ENCODE measurements at places on chromosomes 2 and 18.
A peak's percentile ranks its signal among the peaks of the same experiment; 100 is the strongest.

- no peak for DNase-seq
Measured at GRCh38 chr2:103780088-103780702, 1018.4 kb downstream of the TMEM182 start.

DNA sequence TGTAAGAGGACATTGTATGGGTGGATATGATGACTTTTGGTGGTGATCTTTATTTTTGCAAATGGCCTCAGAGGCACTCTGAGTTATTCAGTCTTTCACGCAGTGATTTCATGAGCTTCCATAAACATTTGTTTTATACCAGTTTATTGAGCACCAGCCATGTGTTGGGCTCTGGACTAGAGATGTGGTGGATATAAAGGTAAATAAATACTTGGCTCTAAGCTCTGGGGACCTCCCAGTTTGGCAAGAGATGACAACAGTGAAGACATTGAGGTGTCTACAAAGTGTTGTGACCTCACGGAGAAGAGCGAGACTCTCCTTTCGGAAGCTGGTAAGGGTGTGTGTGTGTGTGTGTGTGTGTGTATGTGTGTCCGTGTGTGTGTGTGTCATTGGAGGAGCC lies 146.4 kb downstream of the TANC1 start:
- DNase-seq, result no peak

DNA sequence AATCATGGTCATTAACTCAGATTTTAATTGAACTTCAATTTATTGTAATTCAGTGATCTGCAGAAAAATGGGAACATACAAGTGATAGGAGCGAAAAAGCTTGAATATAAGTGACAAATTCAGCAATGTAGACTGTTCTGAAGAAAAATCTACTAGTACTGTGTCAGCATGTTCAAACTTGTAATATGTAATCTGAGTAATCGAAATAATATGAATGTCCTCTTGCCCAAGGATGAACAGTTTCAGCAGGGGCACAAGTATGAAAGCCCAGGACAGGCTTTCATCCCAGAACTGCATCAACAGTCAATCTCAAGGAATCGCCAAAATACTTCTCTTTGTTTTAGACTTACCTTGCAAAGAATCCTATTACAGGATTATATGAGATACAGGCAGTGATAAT lies 1110.5 kb downstream of the LRP1B start:
- DNase-seq, result no peak

DNA sequence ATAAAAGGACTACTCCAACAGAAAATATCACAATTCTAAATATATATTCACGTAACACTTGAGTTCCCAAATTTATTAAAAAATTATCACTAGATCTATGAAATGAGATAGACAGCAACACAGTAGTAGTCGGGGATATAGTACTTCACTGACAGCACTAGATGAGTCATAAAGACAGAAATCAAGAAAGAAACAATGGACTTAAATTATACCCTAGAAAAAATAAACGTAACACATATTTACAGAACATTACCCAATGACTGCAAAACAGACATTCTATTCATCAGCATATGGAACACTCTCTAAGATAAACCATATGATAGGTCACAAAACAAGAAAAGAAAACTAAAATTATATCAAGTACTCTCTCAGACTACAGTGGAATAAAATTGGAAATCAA lies 429.4 kb downstream of the MBD2 start:
- no peak for DNase-seq

DNA sequence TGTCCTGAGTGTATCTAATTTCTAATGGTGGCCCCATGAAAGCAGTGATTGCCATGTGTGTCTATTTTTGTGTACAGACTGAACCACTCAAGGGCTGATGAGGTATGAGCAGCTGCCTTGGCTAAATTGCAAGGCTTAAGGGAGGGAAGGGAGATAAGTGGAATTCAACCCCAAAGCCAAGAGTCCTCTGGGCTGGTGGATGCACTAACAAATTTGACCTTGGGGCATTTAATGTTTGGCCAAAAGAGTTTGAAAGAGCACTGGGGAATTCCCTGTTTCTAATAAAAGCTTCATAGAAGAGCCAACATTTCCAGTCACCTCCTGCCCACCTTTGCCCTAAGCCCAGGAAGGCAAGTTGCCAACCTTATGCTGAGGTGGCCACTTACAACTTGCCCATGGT lies 172.1 kb downstream of the SETBP1 start:
- DNase-seq, result peak; percentile 43

GRCh38 chr2:168798076-168798887 lies 4.2 kb upstream of the NOSTRIN start:
- peak; percentile 50 for DNase-seq

DNA sequence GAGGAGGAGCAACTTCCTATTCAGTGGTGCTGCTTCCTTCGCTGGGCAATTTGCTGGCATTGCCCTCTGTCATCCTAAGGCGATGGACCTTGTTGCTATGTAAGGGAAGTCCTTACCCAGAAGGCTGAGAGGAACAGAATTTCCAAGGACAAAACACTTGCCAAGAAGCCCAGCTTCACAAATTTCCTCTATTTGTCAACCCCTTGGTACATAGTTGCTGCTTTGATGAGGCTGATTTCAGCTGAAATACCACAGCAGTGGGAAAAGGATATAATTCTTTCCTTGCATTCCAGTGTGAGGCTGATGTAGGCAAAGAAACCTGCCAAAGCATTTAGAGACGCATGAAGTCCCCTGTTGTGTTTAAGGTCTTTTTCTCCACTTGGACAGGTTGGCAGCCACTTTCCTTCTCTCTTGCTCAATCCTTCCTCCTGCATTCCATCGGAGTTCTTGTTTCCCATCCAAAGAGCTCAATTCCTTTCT lies 16.4 kb upstream of the ST3GAL5 start:
- no peak for DNase-seq

DNA sequence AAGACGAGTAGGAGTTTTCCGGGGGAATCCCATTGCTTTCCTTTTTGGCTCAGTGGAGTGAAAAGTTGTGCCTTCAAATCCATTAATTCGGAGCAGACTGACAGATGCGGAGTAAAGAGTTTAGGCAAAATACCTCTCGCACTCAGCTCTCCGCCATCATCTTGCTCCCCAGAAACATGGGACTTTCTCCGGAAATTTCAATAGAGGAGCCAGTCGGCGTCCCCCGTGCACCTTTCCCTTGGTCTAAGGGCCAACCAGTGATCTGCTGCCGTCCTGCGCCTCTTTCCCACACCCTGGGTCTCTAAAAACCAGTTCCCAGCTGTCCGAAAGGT lies 318 bp downstream of the TYW5 start:
- no peak for DNase-seq

DNA sequence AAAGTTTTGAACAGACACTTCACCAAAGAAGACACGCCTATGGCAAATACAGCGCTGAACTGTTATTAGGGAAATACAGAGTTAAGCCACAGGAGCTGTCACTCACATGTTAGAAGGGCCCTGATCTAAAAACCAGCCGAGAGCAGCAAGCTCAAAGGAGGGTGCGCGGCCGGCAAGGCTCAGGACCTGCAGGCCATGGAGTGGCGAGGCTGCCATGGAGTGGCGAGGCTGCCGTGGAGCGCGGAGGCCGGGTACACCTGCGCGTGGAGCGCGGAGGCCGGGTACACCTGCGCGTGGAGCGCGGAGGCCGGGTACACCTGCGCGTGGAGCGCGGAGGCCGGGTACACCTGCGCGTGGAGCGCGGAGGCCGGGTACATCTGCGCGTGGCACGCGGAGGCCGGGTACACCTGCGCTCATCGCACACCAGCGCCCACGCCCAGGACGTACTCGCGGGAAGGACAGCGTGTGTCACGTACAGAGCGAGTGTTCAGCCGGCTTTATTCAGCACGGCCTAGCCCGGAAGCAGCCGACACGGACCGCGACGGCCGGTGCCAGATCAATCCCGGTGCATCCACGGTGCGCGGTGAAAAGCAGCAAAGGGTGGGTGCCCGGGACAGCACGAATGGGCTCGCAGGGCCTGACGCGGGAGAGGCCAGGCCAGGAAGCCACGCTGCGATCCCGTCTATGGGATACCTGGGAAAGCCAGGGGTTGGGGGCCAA lies 68.8 kb downstream of the SLC66A2 start:
- no peak for DNase-seq

DNA sequence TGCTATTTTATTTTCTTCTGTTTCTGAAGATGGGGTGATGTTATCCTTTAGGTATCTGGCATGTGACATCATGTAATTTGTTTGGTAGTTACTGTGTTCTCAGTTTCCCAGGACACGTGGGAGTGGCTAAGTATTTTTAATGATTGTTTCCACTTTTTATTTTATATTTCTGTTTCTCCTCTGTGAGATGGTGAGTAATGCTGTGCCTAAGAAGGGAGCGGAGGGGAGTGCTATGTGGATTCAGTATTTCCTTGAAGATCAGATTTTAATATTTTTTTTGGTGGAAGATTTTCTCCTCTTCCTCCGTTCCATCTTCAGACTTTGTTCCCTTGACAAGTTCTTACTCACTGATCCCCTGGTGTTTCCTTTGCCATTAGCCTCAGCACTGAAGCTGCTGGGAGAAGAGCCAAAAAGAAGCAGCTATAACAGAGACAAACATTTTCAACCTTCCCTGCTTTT lies 180.0 kb upstream of the MMADHC start:
- DNase-seq, result no peak

DNA sequence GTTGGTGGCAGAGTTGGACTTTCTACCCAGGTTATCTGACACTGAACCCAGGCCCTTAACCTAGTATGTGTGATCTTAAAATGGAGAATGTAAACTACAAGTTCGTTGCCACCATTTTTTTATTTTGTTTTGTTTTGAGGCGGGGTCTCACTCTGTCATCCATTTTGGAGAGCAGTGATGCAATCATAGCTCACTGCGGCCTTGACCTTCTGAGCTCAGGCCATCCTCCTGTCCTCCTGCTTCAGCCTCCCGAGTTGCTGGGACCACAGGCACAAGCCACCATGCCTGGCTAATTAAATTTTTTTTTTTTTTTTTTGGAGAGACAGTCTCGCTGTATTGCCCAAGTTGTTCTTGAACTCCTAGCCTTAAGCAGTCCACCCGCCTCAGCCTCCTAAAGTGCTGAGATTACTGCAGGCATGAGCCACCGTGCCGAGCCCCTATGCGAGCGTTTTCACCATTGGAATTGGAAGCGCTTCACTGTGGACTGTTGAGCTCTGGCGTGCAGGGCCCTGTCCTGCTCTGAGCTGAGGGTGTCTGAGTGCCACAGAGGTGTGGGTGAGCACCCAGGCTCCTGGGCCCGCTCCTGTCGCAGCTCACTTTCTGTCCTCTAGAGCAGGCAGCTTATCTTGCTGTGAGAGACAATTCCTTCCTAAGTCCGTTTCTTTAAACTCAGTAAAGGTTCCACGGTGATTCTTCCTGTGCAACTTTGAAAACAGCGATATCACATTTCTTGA lies 186.9 kb downstream of the LDLRAD4 start:
- no peak for DNase-seq

DNA sequence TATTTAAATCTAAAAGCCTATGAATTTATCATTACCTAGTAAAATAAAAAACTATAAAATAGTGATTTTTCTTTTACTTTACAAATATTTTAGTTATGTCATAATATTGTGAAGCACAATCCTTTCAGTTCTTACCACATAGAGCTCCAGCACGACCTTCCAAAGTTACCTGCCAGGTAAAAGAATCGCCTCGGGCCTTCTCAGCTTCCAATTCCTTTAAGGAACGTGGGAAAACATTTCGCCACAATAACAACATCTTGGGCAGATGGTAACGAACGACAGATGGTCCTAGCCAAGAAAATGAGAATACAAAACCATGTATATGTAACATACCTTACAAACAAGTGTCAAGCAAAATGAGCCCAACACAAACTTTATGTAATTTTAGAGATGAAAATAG lies 23.7 kb downstream of the HEATR5B start:
- no peak for DNase-seq

- peak; percentile 40 for DNase-seq
Measured at GRCh38 chr2:7845332-7845731, 836.5 kb upstream of the ID2 start.

GRCh38 chr18:607930-608329 lies 11.1 kb downstream of the CLUL1 start:
- DNase-seq, result peak; percentile 42

DNA sequence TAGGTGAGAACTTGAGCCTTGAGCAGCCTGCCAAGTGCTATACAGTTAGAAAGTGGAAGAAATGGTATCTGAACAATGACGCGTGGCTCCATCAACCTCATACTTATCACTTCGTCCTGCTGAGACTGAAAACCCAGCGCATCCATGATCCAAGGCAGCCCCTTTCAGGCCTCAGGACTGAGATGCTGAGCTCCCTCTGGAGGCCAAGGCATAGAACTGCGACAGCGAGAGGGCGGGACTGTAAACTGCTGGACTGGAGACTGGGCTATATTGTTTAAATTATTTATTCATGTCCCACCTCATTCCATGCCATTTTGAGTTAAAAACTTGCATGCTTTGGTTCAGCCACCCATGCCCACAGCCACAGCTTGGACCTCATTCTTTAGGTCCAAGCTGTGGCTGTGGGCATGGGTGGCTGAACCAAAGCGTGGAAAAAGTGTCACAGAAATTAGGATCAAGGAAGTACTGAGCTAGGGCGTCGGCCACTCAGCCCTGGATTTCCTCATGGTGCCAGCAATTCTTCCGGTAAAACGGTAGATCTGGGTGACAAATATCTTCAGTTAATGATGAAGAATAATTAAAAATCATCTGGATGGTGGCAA lies 195.5 kb downstream of the L3MBTL4 start:
- DNase-seq, result peak; percentile 38

DNA sequence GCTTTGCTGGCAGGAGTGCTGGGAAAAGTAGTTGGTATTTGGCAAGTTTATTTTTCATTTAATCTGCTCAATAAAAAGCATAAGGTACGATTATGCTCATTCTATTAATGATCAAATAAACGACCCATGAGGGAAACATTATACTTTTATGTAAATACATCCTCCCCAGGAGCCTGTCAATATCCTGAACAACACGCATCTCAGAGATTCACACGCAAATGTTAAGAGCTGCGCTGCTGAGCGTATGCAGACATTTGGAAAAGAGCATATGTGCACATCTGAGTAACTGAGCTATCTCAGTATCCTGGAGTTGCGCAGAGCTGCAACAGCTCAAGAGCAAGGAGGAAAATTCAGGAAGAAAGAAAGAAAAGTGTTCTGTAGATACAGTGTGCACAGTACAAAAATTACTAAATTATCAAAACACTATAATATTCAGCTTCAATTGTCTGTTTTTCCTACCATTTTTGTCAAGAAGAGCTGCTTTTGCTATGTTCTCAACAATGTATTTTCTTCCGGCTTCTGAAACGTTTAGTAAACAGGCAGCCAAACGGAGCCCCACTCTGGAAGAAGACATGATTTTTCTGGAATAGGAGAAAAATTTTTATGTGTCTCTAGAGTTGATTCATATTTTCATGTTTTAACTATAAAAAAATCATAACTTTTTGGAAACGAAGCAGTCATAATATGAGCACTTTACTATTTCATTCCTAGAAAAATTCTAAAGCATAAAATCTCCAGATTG lies 2.4 kb downstream of the FTCDNL1 start:
- DNase-seq, result no peak

- DNase-seq, result no peak
Measured at GRCh38 chr2:219748671-219749570, 121.5 kb downstream of the SLC4A3 start.

- DNase-seq, result no peak
Measured at GRCh38 chr2:20012032-20012281, 511 bp downstream of the MATN3 start.

DNA sequence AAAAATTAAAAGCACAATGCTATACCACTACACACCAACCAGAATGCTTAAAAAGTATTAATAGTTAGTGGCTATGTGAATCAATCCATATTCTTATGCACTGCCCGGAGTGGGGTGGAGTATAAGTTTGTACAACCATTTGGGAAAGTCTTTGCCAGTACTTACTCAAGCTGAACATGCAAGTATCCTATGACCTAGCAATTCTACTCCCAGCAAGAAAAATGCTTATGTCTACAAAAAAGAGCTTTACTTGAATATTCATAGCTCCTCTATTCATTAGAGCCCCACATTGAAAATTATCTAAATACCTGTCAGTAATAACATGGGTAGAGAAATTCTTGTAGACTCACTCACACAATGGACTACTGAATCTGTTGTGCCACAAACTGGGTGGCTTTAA lies 21.4 kb upstream of the CNOT11 start:
- DNase-seq, result no peak
